ENCODE measurements at places on chromosomes 2 and 18.

GRCh38 chr2:5123582-5124196, 568.5 kb upstream of the SOX11 start:
- no peak for DNase-seq

DNA sequence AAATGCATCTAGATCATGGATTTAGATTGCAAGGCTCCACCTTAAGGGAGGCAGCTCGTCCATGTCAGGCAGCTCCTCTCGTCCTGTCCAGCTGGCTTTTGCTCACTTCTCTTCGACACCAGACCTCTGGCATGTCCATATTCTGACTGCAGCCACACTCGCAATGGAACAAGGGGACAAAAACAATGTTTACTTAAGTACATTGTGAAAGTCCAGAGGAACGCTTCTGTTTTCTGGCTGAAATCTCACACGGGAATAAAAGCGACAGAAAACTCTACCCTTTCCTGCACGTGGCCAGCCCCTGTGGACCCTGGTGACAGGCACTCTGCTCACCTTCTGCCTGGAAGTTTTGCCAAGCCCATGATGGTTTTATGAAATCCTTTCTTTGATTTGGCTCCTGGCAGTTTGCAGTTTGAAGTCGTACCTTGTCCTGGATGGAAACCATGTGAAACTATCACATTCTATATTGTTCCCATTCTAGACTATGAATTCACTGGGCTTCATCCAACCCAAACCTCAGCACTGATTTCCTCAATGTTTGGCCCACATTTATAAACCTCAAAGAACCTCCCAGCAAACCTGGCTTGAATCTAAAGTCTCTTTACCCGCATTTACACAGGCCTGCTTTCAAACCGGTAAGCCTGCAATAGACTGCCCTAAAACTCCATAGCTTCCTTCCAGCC, 134.3 kb upstream of the PIEZO2 start:
- DNase-seq, result no peak

DNA sequence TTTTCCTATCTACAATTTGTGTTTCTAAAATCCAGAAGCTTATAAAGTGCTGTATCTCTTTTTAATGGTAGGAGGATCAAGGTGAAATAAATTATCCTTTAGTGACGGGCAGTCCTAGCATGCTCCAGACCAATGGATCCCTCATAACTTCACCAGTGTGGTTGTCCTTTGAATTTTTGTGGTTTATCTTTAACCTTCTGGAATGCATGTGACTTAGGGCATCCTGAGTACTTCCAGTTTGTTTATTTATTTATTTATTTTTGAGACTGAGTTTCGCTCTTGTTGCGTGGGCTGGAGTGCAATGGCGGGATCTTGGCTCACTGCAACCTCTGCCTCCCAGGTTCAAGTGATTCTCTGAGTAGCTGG, 40.4 kb downstream of the NUP35 start:
- DNase-seq, result no peak

- DNase-seq, result no peak
Observed at GRCh38 chr18:58618822-58619595, 9.9 kb downstream of the ALPK2 start.

- no peak for DNase-seq
Observed at GRCh38 chr2:121039679-121040078, 245.3 kb downstream of the TFCP2L1 start.

DNA sequence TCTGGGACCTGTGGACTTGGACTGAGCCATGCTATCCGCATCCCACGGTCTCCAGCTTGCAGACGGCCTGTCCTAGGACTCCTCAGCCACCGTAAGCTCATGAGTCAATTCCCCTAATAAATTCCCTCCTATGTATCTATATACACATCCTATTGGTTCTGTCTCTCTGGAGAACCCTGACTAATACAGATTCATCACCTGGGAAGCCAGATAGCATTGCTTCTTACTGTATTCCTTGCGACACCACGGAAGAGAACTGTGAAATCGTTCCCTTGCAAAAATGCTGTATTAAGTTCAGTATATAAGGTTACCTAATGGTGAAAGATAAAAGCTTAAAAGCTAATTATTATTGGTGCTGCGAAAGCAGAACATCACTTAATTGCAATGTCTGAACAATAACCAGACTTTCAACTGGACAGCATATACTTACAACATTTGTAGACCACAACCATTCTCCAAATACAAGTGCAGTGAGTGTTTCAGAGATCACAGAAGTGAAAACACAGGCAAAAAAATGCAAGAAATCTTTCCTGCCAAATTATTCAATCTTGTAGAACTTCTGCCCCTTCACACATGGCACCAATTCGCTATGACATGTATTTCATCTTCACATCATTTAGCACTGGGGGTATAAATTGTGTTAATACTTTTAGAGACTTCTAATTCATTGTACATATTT, 352.9 kb downstream of the TXNL1 start:
- no peak for DNase-seq

Measured in activated T-cell treated with anti-CD3 and anti-CD28 coated beads for 24 hours (primary cell).